Fibroblast of skin of left biceps (primary cell): ENCODE measurements at places on chromosomes 12 and 14.

DNA sequence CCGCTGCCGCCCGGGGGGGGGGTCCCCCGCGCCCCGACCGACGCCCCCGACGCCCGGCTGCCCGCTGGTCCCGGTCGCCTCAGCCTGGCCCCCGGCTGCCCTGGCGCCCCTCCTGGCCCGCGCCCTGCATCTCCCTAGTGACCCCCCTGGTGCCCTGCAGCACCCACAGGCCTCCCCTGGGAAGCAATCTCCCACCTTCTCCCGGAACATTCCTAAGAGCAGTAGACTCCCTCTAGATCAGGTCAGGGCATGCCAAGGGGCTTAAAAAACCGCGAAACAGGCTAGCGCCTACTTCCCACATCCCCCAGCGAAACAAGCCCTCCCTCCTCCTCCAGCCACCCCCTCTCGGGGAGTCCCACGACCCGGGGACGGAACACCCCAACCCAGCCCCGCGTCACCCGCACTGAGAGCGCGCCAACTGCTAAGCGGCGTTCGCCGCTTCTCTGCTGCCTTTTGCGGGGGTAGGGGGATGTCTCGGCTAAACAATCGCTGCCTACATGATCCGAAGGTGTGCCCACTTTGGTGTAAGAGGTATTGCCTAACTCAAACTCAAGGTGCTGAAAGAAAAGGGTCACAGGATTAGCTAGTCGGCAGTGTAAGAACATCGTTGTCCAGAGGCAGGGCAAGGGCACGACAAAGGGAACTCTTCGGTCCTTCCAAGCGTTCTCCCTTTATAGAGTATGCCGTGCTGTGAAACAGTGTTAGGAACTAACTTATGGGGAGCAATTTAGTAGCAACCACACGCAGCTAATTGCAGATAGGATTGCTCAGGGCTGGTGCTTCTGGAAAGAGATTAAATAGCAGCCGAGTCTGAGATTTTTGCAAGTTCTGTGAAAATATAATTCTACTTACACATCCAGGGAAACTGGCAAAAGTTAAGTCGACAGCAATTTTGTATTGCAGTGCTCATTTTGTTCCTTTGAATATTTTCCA, 619 bp upstream of the NTN4 start:
- no peak for DNase-seq

GRCh38 chr14:77301103-77301502, 19.6 kb downstream of the POMT2 start:
- DNase-seq = peak; percentile 22

DNA sequence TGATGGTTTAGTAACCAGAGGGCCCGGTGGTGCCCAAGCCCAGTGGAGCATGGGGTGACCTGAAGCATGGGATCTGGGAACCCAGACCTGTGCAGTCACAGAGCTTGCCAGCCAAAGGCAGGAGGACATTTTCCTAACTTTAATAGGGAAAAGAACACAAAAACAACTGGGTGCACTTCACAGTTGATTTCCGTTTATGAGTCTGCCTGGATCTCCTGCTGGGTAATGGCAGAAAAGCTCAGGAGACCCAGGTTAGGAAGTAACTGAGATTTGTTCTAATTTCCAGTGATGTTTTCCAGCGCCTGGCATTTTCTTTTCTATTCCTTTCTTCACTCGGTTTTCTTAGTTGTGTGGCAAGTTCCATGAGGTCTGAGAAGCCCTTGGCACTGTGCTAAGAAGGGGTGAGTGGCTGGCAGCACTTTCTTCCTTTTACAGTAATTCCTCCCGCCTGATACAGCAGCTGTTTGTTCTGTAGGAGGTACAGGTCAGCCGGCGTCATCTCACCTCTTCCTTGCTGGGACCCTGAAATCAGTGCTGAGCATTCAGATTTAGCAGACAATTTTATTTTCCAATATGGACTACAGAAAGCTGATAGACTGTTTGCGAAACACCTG, 5.1 kb downstream of the CACNA1C start:
- DNase-seq = no peak

DNA sequence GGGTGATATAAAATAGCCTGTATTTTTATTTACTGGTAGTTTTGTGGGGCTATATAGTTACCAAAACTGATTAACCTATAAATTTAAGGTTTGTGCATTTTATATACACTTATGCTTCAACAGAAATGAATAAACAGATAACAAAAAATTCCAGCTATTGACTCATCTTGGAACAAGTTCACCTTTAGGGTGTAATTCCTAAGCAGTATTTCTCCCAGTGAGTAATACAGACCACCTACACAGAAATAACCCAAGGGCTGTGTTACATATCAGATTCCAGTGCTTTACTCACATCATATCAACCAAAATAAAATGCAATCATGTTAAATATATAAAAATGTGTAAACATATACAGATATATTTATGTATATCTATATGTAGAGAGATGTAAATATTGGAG, 345.6 kb downstream of the ADAMTS20 start:
- DNase-seq = no peak

DNA sequence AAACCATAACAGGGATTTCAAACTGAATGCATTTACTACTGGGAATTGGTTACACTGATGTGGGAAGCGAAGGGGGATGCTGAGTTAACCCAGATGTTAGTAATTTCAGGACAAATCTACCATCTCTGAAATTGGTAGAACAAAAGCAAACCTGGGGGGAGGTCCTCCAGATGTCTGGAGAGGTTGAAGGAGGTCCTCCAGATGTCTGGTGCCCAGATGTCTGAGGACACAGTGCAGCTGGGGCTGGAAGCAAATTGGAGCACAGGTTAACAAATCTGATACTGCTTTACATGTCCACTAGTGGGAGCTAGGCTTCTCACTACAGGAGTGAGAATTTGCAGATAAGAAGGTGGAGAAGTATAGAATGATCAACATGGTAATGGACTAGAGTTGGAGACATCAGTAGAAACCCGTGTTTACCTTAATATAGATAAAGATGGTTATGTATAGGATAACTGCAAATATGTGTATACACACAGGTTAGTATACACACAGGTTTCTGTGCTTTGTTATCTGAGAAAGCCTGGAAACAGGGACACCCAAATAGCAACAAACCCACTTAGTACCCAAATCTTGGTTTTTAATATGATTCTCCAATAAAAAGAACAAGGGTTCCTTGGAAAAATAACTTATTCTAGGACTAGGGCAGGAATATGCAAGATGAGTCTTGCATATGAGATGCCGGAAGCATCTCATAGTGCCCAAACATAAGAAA, 162.5 kb downstream of the C12orf50 start:
- peak; percentile 7 for DNase-seq

DNA sequence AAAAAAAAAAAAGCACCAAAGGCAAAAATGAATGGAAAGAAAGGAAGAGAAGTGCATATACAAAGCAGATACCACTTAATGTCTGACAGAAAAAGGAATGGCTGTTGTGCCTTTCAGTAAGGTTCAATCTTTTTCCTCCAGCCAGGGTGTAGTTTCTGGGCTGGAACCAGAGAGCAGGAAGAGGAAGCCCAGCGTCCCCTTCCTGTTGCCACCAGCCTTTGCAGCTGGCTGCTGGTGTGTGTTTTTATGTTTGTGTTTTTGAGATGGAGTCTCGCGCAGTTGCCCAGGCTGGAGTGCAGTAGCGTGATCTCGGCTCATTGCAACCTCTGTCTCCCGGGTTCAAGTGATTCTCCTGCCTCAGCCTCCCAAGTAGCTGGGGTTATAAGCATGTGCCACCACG, 64.6 kb upstream of the LTA4H start:
- no peak for DNase-seq

- DNase-seq = no peak
Measured at GRCh38 chr14:64943556-64943955, 1.0 kb upstream of the GPX2 start.
